ENCODE measurements at places on chromosomes 2 and 18. TPM values are rescaled to one million over a fixed set of nuclear protein-coding genes. Genes with fewer than 3 reads are reported as not detected.

DNA sequence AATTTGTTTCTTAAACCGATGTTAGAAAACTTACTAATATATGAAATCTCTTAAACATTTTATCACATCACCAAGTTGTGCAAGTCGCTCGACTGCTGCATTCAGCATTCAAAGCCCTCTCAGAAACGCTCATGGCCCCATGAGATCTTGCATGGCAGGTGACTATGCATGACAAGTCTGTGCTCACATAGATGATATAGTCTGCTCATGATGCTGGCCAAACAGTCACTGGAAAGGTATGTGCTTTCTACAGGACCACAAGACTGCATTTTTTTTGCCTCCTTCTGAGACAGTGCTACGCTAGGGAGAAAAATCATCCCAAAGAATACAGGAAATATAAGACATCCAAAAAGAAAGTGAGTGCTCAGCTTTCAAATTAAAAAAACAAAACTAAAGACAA, 98.3 kb upstream of the ZBTB14 start:
- no peak for DNase-seq

GRCh38 chr2:7205151-7205830, 288.1 kb downstream of the RNF144A start:
- no peak for DNase-seq

GRCh38 chr2:19815746-19816145, 86.0 kb downstream of the TTC32 start:
- DNase-seq = no peak

DNA sequence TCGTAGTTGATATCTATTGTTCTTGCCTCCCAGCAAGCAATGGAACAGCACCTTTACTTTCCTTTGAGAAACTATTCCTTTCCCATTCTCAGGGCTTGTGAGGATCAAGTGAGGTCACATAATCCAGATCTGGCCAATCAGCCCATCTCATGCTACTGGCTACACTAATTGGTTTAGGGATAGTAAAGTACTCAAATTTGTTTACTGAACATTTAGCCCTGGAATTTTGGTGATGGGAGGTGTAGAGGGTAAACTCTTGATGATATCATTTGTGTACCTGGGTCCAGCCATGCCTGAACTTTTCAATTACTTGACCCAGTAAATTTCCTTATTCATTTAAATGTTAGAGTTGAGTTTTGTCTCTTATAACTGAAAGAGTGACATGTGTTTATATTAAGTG, 195.8 kb upstream of the TNP1 start:
- no peak for DNase-seq

GRCh38 chr2:215677481-215677880, 241.6 kb upstream of the FN1 start:
- no peak for DNase-seq

Gene CIAO1
- total RNA-seq = 77.0 TPM

Gene INHBB
- 0.74 TPM for total RNA-seq
